ENCODE measurements at places on chromosomes 11 and 22. TPM values are rescaled to one million over a fixed set of nuclear protein-coding genes. Genes with fewer than 3 reads are reported as not detected.

DNA sequence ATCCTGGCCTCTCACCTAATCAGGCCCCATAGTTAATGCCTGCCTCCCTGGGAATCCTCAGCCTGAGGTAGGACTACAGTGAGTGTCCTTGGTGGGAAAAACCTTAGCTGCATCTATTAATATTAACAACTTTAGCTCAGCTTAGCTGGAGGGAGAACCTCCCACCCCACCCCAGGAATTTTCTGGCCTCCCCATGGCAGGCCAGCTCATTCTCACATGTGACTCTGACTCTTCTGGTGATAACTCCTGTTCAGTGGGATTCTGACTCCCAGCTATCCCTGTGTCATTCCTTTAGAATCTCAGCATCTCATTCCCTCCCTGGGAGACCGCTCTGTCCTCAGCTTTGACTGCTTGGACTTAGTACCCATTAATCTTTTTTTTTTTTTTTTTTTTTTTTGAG is 14.5 kb downstream of the ART5 start:
- H3K36me3 ChIP-seq = no peaks in the 10 kb centered on the region
- DNase-seq = no peak
- H3K4me1 ChIP-seq = no peaks in the 10 kb centered on the region
- no peak overlapping the region for H3K4me3 ChIP-seq

DNA sequence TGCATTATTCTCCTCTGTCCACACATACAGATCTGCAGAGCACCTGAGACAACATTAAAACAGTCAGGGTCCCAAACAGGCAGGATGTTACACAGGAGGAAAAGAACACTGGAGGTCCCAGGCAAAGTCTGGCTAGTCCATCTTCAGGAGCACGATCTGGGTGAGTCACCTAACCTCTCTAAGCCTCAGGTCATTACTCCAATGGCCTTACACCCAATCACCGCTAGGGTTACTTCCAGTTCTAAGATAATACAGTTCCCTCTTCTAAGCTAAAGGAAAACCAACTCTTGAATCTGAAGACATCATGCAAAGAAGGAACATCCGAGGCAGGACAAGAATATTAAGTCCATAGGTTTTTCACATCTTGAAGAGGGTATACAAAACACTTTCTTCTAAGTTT is 24.5 kb downstream of the ASCC2 start:
- H3K36me3 ChIP-seq = peaks cover 10% of the 10 kb centered on the region
- no peaks in the 10 kb centered on the region for H3K27me3 ChIP-seq
- no peak overlapping the region for H3K27ac ChIP-seq
- H3K4me3 ChIP-seq = no peak overlapping the region

DNA sequence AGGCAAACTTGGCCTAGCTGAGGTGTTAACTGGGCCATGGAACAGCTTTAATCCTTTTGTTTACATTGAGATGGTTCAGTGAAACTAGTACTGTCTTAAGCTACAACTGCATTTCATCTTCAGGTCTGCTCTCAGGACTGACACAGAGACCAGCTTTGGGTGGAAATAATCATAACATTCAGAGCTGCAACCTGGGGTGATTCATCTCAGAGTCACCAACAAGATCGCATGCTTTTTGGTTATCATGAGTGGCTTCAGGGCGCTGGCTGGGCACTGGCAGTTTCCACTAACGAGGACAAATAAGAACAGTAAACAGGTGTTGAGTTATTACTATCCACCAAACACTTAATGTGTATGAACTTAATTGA is 60.9 kb upstream of the PAX6 start:
- no peak overlapping the region for H3K4me3 ChIP-seq
- no peak for DNase-seq

DNA sequence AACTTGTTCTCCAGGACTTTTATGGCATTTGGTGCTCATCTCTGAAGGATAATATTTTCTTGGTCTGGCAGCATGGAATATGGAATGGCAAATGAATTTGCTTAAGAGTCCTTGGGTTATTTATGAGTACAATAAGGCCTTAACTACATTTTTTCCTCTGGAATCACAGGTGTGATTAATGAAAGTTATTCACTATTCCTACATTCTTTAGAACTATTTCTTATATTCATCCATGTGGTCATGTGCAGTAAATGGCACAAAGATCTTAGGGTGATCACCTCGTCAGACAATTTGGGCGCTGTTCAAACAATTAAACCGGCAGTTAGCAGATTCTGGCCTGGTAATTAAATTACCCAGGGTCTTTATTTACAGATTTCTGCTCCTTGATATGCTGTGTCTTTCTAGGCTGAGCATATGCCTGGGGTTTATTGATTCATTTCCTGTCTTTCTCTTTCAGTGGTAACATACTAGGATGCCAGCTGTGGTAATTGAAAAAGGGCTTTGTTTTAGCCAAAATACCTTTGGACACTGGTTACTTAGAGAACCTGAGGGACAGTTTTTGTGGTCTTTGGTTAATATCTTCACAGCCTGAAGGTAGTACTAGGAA is 31.6 kb downstream of the SIK2 start:
- H3K4me3 ChIP-seq = no peak overlapping the region
- H3K4me1 ChIP-seq = peaks cover 49% of the 10 kb centered on the region
- H3K36me3 ChIP-seq = peaks cover 9% of the 10 kb centered on the region
- no peaks in the 10 kb centered on the region for H3K27me3 ChIP-seq
- DNase-seq = no peak

Gene OR4C45
- not detected for total RNA-seq

Gene CCDC81
- total RNA-seq = 2.1 TPM

Gene OR51I1
- not detected for total RNA-seq

Gene TMEM86A
- 1.7 TPM for total RNA-seq

Gene SOX6
- total RNA-seq = 18.6 TPM

Data from neural crest cell (in vitro differentiated cells).